ENCODE measurements at places on chromosomes 13 and 19. TPM values are rescaled to one million over a fixed set of nuclear protein-coding genes. Genes with fewer than 3 reads are reported as not detected.

DNA sequence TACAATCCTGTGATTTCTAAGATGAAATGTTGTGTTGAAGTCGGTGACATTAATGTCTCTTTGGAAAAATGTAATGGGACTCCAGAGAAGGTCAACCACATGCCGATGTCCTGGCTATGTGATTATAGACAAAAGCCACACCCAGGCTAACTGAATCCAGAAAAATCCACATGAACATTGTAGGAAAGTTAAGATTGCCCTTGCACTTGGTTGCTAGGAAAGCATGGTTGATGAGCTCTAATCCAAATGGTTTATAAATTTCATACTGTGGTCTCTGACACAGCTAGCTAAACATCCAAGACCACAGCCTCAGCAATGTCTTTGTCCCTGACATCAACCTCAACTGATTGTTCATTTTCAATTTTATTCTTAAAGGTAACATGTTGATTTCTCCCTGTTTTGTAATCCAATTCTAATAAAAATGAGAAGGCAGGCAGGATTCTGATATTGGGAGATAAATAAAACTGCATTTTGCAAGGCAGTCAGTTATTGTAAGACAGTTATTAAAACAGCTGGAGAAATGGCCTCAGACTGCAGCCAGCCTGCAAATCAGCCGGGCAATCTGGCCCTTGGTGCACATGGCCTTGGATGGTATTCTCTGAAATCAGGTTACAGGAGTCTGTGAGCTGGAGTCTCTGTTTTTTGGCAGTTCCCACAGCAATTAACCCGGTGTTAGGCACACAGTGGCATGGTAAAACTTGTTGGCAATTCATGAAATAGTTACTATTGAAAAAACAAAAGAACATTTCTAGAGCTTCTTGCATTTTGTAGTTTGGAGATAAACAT is 93.9 kb downstream of the STARD13 start:
- DNase-seq: no peak

DNA sequence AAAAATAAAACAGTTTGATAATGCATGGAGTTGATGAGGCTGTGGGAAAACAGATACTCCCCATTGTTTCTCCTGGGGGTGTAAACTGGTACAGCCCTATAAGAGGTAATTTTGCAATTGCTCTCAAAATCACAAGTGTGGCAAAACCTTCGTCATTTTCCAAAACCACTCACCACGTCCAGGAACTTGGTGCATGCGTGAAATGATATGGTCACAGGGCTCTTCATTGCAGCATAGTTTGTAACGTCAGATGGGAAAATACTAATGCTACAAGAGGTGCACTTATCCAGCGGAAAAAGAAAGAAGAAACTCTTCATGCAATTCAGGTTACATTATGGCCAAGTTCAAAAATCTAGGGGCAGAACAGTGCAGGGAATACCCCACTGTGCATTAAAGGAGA is 11.9 kb upstream of the PLAUR start:
- no peak for DNase-seq

- no peak for DNase-seq
Observed at GRCh38 chr19:53328967-53329366, 4.6 kb upstream of the ZNF845 start.

GRCh38 chr19:51737924-51738323 is 13.8 kb downstream of the FPR1 start:
- no peak for DNase-seq

GRCh38 chr13:48773531-48774275 is 120.0 kb downstream of the CYSLTR2 start:
- no peak for DNase-seq

GRCh38 chr13:71589032-71589431 is 278.0 kb downstream of the DACH1 start:
- DNase-seq: no peak

Gene CEACAM3
- total RNA-seq: not detected

Gene ARRDC2
- total RNA-seq: 41.3 TPM

Gene SYCN
- total RNA-seq: not detected
